Activated CD4-positive, alpha-beta T cell treated with anti-CD3 and anti-CD28 coated beads, Interleukin-10, Interleukin-2, amounts not matched to agents 100 ng/mL and 50 ng/mL, durations not matched to agents 16 hours and 8 hours (primary cell): ENCODE measurements at places on chromosomes 4 and X.

DNA sequence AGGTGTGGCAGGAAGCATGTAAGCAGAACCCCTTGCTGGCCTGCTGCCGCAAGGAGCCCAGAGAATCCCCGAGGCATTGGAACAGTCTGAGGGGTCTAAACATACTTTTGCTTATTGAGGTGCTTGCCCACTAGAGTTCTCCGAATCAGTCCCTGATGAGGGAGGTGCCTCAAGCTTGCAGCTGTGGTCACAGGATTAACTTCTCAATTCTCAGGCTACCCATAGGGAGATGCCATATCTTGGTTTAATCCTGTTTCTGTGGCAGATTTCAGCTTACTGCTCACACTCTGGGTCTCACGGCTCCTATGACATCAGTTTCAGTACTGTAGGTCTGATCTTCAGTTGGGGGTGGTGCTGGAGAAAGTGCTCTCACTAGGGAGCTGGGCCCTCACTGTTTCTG, 39.9 kb downstream of the CCNG2 start:
- DNase-seq, result no peak

- DNase-seq, result no peak
These were observed 148.9 kb downstream of the AFF2 start for GRCh38 chrX:148649145-148649795.

DNA sequence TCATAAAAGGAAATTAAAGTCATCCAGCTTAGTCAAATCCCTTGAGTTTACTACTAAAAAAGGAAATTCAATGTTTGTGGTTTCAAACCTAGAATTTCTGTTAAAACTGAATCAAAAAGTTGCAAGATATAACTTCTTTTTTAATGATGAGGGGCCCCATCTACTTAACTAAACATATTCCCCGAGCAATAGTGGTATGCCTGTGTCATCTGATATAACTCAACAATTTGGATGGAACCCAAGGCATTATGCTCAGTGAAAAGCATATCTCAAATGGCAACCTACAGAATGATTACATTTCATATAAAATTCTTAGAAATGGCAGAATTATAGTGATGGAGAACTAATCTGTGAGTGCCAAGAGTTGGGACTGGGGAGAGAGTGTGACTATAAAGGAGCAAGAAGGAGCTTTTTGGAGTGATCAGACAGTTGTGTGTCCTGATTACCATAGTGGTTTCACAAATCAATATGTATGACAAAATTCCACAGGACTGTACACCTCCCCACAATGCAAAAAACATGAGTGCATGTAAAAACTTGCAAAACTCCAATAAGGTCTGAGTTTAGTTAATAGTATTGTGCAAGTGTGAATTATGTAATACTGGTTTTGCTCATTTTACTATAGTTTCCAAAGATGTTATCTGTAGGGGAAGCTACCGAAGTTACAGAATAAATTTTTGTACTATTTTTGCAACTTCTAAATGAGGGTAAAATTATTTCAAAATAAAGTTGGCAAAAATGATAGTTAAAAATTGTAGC, 323.2 kb downstream of the ARHGAP24 start:
- no peak for DNase-seq

DNA sequence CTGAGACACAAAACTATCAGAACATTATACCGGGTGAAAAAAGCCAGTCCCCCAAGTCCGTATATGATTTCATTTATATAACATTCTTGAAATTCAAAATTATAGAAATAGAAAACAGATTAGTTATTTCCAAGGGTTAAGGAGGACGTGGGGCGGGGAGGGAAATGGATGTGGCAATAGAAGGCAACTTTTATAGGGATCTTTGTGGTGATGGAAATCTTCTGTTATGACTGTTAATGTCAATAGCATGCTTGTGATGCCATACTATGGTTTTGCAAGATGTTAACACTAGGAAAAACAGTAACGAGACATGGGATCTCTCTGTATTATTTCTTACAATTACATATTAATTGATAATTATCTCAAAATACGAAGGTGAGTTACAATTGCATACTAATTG, 96.4 kb downstream of the LNX1 start:
- DNase-seq, result no peak

- no peak for DNase-seq
These were observed 44.7 kb downstream of the ANXA3 start for GRCh38 chr4:78596111-78596742.

DNA sequence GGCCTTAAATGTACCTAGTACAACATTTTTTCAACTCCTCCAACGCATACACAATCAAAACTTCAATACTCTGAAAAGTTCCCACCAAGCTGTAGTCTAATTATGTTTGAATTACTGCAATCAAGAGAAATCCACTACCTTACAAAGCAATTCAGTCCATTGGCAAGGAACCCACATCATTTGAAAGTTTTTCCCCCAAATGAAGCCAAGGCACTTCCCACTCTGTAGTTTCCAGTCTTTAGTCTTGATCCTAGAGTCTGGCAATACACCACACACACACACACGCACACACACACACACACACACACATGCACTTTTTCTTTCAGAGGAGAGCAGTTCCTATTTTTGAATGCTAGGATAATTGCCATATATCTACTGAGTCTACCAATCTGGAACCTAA, 79.6 kb downstream of the ANTXR2 start:
- DNase-seq, result no peak
